AG08395 (cell line): ENCODE measurements at places on chromosomes 16 and 17.

GRCh38 chr17:49987290-49987585 lies 7.8 kb downstream of the DLX3 start:
- DNase-seq, result no peak

DNA sequence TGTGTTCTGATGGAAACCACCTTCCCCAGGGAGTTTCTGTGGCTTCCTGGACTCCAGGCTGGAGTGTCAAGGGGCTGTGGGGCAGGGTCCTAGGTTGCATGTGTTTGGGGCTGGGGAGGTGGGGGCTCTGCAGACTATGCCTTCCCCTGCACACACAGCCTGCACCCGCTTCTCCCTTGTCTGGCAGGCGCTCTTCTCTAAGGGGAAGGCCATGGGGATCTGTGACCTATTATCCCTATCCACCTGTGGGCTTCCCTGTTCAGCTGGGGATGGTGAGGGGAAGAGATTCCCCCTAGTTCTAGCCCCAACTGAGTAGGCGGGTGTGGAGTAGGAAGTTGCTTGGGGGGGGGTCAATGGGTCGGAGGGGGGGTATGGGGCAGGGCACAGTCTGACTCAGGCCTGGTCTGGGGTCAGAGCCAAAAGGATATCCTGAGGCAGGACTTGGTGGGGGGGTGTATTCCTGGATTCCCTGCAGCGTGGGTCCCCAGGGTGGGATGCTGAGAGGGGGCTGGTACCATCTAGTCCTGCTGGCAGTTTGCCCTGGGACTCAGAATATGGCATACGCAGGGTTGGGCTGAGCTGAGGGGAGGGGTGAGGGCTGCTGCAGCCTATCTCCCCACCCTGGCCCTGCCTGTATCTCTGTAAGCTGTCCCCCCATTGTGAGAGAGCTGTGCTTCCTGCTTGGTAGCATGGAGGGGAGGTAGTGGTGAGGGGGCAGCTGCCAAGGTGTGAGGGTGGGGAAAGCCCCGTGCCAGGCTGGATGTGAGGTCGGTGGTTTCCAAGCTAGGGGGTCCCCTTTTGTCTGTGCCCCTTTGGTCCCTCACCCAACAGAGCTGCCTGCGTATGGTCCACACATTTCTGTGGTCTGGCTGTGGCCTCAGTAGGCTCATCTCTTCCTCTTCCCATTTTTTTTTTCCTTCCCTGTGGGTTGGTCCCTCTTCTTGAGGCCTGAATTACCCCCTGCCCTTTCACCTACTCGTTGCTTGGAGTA lies 14.7 kb downstream of the RARA start:
- DNase-seq, result peak; percentile 76

GRCh38 chr17:58587713-58588117 lies 73.3 kb upstream of the MTMR4 start:
- DNase-seq, result peak; percentile 75

DNA sequence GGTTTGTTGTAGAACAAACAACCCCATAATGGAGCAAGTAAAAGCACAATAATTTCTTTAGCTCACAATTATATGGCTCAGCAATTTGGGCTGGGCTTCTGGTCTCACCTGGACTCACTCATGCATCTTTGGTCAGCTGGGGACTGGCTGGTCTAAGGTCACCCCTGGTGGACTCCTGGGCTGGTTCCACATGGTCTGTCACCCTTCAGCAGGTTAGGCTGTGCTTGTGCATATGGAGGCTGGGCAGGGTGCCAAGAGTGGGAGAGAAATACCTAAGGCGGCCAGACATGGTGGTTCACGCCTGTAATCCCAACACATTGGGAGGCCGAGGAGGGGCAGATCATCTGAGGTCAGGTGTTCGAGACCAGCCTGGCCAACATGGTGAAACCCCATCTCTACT lies 27.0 kb upstream of the SMURF2 start:
- DNase-seq, result no peak

- peak; percentile 87 for DNase-seq
Observed at GRCh38 chr16:23670137-23670776, 8.4 kb upstream of the PLK1 start.

GRCh38 chr16:90009172-90009899 lies 9.9 kb downstream of the DBNDD1 start:
- DNase-seq, result no peak
